Inflammatory macrophage (primary cell): ENCODE measurements at places on chromosomes 7 and 10.

DNA sequence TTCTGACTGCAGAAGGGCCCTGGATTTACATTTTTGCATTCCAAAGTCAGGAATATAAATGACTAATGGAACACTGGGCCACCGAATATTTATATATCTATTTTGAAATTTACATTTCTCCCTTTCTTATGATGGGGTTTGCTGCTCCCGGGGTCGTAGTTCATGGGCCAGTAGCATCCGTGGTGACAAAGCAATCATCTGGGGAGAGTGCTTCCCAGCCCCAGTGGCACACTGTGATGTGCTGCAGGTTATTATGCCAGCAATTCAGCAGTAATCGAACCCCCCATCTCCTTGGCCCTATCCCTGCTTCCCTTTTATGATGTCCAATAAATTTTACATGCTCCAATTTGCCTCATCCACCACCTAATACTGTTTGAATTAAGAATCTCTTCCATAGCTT lies 837.5 kb downstream of the LRMDA start:
- DNase-seq = no peak

DNA sequence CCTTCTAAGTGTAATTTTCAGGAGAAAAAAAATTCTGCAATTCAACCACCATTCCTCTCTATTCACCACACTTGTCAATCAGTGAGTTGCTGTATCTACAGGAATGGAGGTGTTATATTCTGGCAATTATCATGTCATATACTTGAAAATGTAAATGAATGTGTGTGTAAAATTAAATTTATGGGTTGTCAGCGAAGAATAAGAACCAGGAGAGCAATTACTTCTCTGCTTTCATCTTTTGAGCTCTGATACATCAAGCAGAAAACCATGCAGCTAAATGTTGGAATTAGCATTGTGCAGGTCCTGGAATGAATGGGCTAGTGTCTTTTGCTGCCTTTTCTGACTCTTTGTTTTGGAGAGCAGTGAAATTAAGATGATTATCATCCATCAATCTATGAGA lies 207.6 kb downstream of the FOXP2 start:
- DNase-seq = no peak

DNA sequence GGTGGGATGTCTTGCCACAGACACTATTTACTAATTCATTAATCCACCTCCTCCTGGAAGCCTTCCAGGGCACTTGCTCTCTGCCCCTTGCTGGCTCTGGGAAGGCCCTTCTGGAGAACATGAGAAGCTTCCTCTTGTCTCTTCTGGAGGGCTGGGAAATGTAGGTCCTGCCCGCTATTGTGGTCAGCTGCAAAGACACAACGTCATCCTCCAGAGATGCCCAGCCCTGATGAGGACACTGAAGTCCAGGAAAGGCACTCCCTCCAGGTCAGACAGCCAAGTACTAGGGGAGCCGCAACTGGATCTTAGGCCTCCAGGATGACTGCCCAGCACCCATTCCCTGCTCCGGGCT lies 9.6 kb upstream of the TACR2 start:
- no peak for DNase-seq

DNA sequence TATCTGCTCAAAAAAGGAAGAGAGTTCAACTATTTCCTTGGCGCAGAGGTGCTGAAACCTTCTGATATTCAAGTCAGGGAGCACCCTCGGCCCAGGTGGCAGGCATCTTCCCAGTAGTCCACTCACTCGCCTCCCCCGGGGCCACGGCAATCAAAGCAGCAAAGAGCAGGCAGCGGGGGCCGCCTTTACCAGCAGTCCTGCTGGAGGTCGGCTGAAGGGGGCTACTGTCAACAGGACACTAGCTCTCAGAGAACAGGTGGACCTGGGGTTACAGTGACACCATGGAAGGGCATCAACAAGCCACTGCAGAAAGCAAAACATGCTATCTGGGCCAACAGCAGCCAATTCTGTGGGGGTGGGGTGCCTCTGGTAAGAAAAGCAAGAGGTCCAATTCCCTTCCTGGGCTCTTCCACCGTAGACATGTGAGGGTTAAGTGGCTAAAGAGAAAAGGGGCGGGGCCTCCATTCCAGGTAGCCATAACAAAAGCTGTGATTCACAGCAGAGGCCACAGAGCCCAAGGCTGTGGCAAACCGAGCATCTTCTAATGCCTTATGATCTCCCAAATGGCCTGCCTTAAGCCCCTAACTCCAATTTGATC lies 9.4 kb downstream of the FZD9 start:
- DNase-seq = no peak

DNA sequence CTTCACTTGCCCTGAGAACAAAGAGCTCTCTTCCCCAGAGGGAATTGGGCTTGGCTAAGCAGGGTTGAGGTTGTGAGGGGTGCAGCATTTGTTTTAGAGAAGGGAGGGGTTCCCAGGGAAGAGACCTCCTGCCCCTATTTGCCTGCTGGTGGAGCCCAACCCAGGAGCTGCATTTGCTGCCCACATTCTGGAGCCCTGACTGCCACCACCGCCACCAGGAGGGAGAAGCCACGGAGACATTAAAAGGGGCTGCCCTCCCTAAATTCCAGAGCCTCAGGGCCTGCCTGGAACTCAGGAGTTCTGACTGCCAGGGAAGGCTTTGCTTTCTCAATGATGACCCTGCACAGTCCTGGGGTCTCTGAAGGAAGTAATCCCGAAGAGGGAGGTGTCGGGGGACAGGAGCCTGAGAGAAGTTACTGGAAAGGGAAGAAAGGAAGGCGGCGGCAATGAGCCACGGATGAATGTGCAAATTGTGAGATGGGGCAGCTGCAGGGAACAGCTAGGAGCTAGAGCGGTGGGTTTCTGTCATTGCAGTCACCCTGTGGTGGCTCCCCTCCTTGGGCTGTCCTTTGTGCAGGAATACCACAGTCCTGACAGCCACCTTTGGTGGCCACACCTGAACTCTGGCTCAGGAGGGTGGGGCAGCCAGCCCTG lies 51.3 kb downstream of the NEURL1 start:
- DNase-seq = no peak

- no peak for DNase-seq
Observed at GRCh38 chr10:91036807-91037411, 116.0 kb upstream of the ANKRD1 start.

DNA sequence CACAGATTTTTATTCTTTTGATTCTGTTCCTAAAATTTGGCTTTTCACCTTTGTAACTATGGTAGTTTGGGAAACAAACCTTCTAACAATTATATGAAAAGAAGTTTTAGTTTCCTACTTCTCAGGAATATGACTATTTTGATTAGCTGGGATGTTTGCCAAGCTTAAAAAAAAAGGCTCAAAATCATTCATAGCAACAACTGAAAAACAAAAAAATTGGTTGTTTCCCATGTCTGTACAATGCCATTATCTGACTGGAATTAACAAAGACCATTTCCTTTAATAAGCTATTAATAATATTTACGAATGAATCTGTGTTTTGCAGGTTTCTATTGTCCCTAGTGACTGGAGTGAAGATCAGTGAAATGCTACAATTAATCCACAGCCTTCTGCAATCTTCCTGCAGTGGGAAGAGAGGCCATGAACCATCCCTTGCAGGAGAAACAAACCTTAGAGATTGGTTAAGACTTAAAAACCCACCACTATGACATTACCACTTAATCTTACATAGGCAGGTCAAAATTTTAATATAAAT lies 4.2 kb downstream of the PURB start:
- no peak for DNase-seq

DNA sequence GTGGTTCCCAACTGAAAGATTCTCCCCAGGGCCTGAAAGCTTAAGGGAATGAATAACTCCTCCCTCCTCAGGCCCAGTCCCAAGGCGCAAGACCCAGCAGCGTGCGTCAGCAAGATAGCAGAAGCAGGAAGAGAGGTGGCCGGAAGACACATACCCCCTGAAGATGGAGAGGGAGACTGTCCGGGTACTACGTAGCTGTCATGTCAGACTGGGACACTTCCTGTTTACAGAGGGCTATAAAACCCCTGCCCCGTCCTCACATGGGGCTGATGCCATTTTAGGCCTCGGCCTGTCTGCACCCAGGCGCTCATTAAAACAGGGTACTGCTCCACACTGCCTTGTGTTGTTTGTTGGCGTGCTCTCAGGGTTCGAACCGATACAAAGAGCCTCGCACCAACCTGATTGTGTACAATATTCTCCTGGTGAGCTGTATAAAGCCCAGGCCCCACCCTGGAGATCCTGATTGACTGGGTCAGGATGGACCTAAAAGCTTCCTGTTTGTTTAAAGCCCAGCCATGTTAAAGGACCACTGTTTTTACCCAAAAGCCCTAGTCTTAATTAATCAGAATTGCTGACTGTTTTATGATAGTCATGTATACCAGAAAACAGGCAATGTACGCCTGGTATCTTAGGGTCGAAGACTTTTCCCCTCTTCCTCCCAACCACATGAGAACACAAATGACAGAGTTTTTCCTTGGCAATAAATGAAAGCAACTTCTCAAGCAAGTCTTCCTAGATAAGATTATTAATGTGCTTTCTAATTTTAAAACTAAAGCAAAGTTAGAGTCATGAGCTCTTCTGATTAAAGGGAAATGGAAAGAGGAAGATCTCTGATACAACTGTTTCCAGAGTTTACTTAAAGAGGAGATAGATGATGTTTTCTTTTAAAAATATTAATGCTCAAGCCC lies 251.5 kb downstream of the DOCK4 start:
- peak; percentile 44 for DNase-seq

- no peak for DNase-seq
Observed at GRCh38 chr7:27633062-27633461, 29.6 kb downstream of the HIBADH start.

DNA sequence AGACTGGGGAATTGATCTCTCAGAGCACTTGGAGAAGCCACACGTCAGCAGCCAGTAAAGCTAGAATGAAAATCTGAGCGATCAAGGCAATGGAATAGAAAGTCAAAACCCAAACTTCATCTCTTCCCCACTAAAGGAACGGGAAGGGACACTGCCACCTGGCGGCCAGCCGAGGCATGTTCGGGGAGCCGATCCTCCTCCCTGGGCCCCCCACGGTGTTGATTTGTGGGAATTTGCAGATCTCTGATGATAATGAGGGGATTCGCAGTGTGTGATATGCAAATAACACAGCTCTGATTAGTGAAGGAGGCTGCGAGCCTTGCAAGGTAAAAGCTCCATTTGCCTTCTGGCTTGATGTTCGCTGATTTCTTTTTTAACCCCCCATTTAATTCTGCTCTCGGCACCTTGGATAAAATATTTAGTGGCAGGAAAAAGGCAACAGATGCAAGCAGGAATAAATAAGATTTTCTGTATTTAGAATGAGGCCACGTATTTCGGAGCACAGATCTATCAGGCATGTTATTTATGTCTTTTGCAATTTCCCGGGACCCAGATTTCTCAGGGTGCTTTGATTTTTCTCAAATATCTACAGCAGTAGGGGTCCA lies 258.6 kb downstream of the PAXIP1 start:
- peak; percentile 5 for DNase-seq

DNA sequence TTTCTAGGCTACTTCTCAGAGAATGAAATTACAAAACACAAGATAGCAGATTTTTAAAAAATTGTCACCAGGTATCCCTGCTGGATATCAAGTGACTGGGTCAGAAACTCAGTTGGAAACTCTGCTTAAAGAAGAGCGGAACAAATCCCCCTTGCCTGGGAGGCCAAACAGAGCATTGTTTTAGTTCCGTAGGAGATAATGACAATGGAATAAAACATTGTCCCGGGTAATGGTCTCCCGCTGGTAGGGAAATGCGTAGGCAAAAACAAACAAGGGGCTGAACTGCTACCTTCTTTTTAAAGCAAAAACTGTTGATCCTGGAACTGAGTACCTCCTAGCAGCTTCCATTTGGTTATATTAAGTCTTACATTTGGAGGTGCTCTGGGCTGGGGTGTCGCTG lies 21.3 kb upstream of the VAX1 start:
- no peak for DNase-seq

DNA sequence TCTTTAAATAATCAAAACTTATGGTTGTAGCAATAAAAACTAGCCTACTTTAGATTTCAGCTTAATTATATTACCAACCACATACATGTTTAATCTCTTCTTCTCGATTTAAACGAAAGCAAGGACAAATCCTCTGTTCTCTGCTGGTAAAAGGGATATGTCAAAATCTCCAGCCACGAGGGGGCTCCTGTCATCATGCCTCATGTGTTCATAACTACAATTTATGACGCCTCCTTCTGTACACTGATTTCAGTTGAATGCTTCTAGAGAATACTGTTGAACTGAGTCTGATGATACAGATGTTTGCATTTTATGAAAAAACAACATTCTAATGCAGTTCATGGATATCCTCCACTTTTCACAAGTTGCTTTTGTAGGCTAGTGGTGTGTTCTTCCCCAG lies 220.0 kb upstream of the DPP6 start:
- no peak for DNase-seq

- DNase-seq = peak; percentile 90
Observed at GRCh38 chr7:26151953-26152781, at the start of gene NFE2L3. Gene NFE2L3, plus strand, starts transcription at chr7:26152198. Its CDS starts 301 bp downstream, at chr7:26152499.

DNA sequence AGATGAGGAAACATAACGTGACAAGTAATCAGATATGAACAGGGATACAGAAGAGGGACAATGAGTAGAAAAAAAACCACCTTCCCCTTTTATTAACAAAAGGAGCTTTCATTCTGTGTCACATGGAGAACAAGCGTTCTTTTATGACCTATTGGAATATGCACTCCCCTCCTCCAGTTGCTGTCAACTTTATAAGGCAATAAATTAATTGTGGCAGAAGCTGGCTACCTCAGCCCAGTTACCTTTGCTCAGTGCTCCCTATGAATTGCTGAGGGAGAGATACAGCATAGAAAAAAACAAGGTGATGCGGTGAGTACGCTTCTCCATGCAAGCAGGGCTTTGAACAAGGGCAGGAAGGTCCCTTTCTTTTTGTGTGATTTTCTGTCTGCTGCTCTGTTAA lies at the start of gene MGAM2:
TSS of gene MGAM2 (plus strand) at position 220 of the 400 bp plus-strand sequence. CDS start 5,156 bp downstream, outside the sequence.
- DNase-seq = peak; percentile 11

DNA sequence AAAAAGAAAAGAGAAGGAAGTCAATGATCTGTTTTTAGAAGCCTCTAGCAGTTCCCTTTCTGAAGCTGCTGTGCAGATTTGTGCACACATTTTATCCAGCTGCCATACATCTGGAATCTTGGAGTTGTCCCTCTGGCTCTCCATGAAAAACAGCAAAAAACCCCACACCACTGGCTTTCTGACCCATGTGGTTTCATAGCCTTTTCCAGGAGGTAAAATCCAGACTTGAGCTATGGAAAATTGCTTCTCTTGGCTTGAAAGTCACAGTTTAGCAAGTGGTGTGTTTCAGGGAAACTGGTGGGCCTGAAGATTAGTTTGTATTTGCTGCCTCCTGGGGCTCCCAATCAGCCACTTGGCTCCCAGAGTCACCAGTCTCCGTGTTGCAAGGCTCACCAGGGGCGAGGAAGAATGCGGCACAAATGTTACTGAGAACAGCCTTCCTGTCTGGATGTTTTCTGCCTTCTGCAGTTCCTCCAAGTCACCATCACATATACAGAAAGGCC lies 50.1 kb upstream of the ADRB1 start:
- peak; percentile 50 for DNase-seq

GRCh38 chr10:1604246-1604645 lies 133.1 kb downstream of the ADARB2 start:
- no peak for DNase-seq

DNA sequence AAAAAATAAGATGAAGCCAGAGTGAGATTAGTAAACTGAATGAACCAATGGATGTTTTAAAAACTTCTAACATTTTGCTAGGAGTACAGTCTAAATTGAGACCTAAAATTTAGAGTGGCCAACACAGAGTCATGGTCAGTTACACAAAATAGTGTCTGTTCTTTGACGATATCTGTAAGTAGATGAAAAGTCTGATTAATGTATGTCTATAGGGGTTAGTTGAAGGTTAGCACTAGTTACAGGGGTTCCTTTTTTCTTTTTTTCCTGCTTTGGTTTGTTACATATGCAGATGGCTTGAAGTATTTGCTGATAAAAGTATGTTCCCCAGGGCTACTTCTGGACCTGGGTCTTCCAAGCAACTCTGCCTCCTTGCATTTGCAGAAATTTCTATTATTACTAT lies 90.1 kb upstream of the MTPN start:
- DNase-seq = no peak

GRCh38 chr7:44331682-44332081 lies 6.3 kb upstream of the CAMK2B start:
- DNase-seq = no peak
